Stimulated activated CD4-positive, alpha-beta T cell treated with anti-CD3 and anti-CD28 coated beads, Interleukin-1b, Interleukin-23, amount 100 ng/mL, for 1 hour (primary cell): ENCODE measurements at places on chromosomes 12 and 14.

DNA sequence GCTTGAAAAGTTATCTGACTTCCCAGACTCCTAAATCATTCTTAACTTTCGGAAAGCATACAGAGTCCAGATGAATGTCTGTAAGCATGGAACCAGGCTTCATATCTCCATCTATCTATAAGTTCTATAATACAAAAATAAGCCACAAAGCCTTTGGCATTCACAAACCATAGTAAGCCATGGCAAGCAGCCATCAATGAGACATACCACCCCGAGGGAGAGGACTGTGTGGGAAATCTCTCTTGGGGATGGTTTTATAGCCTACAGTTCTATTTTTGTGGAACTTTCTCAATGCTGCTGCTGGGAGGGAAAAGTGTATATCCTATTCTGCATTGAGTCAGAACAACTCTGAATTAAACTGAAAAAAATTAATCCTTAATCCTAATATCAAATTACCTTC lies 20.4 kb downstream of the EGLN3 start:
- no peak for DNase-seq

- DNase-seq = no peak
Observed at GRCh38 chr12:65121049-65121955, at the start of gene WIF1. Gene WIF1 (minus strand): TSS chr12:65121305. CDS start chr12:65121191, 114 bp downstream.

DNA sequence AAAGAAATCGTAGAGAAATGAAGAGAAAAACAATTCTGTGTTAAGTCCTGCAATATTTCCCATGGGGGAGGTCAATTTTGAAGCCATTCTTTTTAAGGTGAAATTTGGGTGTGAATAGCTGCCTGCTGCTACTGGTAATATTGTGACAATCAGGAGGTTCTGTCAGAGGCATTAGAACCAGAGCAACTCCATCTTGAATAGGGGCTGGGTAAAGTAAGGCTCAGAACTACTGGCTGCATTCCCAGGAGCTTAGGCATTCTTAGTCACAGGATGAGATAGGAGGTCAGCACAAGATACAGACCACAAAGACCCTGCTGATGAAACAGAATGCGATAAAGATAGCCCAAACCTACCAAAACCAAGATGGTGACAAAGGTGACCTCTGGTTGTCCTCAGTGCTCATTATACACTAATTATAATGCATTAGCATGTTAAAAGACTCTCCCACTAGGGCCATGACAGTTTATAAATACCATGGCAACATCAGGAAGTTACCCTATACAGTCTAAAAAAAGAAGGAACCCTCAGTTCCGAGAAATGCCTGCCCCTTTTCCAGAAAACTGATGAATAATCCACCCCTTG lies 24.8 kb upstream of the MTHFD1 start:
- no peak for DNase-seq

DNA sequence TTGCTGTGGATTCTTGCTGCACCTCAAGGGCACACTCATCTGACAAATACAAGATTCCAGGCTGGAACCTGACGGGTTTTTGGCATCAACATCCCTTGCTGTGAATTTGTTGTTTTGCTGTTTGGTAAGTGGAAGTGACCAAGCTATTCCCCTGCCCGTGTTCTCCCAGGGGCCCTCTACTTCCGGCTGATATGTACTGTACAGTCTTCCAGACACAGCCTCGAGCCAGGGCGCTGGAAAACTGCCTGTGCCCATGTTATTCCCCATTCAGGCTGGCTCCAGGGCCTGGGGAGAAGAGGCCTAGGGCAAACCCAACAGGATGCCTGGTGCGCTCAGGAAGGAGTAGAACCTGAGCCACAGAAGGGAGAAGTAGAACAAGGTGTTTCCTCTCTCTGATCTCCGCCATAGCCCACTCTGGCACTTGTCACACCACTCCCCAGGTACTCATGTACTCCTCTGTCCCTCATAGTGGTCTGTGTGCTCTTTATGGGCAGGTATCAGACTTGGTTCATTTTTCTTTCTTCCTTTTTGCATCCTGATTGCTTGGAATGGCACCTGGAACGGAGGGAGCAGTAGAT lies 67.8 kb upstream of the LTA4H start:
- DNase-seq = no peak

DNA sequence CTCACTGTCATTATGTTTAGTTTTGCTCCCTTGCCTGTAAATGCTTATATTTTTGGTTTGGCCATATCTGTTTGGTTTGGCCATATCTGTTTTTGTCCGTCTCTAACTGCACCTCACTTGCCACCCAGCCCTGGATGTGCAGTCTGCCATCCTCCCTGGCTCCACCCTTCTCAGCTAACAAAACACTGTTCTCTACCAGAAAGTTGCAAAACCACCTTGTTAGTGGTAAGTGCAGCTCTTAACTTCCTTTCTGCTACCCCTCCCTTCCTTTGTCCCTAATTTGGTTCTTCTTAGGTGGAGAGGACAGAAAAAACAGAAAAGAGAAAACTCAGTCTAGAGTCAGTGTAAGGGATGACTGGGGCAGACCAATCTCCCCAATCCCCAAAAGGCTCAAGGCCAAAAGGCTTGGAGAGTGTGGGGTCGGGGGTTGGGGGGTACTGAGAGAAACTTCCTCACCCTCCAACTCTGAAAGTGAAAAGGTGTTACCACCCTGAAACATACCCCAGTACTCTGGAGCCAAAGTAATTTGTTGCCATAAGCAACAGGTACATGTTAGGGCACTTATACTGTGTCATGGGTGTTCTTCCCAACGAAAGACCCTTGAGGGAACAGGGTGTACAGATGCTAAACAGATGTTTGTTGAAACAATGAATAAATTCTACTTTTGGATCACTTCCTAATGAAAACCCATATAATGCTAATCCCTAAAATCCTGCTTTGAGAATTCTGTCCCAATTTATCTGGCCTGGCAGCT lies 5.0 kb downstream of the BIN2 start:
- no peak for DNase-seq

- no peak for DNase-seq
Observed at GRCh38 chr14:70638416-70638815, 3.3 kb upstream of the TTC9 start.

- DNase-seq = no peak
Observed at GRCh38 chr12:116922194-116922897, 11.6 kb downstream of the FBXW8 start.

GRCh38 chr14:95815226-95815690 lies 61.4 kb upstream of the TUNAR start:
- no peak for DNase-seq

DNA sequence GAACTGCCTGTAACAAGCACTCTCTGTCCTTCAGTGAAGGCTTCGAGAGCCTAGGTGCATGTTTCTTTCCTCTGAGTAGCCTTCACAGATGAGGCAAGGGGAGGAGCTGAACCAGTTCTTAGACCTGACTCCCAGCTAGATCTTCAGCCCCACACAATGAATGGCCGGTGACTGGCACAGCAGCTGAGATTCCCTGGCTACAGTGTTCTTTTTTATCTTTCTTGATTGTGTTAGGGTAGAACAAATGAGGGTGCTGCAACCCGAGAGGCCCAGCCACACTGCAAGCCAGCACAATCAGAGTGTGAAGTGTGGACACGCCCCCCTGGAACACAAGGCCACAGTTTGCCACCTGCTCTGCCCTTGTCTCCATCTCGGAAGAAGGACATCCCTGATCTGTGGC lies 19.1 kb upstream of the COL2A1 start:
- DNase-seq = no peak

- no peak for DNase-seq
Observed at GRCh38 chr14:96567289-96567899, 65.2 kb downstream of the PAPOLA start.

- DNase-seq = no peak
Observed at GRCh38 chr14:66088656-66089055, 397.5 kb upstream of the CCDC196 start.

GRCh38 chr12:108543652-108544051 lies 17.3 kb downstream of the SART3 start:
- DNase-seq = no peak
